ENCODE measurements at places on chromosomes 1 and 21.

GRCh38 chr1:30780409-30780808 lies 22.8 kb upstream of the LAPTM5 start:
- no peak for DNase-seq

GRCh38 chr1:37064039-37064438 lies 29.7 kb upstream of the GRIK3 start:
- no peak for DNase-seq

DNA sequence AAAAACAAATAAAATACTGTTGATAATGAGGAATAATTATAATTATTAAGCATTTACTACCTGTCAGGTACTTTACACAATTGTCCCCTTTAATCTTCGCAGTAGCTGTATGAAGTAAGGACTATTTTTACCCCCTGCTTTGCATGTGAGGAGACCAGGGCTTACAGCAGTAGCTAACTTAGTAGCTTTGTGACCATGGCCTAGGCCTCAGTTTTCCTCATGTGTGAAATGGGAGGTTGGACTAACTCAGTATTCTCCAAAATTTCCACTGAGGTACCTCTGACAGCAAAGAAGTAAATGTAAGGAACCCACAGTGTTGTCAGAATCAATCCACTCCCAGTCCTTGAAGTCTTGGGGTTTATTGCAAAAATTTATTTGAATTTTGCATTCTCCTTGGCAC lies 3.8 kb upstream of the CSRP1 start:
- DNase-seq: no peak

- no peak for DNase-seq
Measured at GRCh38 chr1:917466-918091, 6.1 kb upstream of the SAMD11 start.

DNA sequence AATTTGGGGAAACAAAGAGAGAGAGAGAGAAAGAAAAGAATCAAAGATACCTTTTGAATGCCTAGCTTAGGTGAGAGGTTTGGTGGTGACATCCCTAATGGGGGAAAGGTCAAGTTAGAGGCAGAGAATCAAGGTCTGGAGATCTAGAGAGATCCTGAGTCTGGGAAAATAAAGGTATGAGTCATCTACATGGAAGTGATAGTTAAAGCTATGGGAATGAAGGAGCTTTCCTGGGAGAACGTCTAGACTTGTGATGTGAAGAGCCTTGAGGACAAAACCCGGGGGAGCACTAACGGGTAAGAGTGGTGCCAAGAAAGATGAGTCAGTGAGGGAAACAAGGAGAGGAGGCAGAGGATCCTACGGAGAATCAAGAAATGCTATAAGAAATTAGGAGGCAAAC lies 110.8 kb upstream of the RUNX1 start:
- DNase-seq: no peak

DNA sequence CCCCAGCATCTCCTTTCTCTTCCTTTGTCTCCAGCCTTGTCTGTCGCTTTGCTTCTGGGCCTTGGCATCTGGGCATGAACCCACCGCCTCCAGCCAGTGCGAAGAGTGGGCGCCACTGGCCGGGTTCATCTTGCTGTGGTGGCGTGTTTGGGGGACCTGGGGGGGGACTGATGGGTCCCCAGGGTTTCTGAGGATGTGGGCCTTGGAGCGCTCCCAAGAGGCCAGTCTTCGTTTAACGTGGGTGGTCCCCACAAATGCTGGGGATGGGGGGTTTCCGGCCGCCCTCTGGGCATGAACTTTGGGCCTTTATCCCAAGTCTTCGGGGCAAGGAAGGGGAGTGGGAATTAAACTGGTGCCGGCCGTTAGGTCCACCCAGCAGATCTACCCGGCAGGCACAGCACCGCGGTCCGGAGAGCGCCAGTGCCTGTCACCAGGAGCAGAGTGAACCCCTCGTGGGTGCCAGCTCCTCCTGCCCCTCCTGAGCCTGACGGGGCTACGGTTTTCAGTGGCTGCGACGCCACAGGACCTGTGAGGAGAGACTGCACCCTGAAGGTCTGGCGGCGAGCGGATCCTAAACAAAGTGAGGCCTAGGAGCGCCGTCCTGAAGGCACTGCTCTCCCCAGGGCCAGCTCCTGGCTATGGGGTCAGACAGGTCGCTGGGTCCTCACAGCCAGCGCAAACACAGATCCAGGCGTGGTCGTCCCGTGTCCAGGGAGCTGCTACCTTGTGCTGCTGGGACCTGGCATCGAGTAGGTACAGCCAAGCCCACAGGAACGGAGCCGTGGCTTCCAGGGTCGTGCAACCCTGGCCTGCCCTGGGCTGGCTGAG lies 12.1 kb upstream of the C1orf174 start:
- DNase-seq: no peak

- peak; percentile 20 for DNase-seq
Measured at GRCh38 chr1:156750191-156750672, 1.2 kb downstream of the HDGF start.

DNA sequence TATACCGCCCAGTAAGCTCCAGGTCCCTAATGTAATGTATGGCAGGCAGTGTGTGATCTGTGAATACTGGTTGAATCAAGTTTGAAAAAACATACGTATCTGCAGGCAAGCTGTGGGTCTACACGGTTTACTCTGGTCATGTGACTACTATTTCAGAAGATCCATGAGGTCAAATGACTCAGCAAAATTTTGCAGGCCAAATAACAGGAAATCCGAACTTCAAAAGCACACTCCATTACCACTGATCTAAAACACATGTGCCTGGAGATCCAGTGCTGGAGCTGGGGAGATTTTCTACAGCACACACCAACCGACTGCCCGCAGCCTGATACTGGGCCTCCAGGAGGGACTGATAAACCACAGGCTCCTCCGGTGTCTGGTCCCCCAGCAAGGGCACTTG lies 64.5 kb upstream of the SLC44A3 start:
- no peak for DNase-seq
